Stimulated activated CD4-positive, alpha-beta T cell treated with anti-CD3 and anti-CD28 coated beads, Interleukin-12 subunit alpha, Interleukin-12 subunit beta, amount 100 ng/mL, for 24 hours (primary cell): ENCODE measurements at places on chromosomes 1 and 21.

DNA sequence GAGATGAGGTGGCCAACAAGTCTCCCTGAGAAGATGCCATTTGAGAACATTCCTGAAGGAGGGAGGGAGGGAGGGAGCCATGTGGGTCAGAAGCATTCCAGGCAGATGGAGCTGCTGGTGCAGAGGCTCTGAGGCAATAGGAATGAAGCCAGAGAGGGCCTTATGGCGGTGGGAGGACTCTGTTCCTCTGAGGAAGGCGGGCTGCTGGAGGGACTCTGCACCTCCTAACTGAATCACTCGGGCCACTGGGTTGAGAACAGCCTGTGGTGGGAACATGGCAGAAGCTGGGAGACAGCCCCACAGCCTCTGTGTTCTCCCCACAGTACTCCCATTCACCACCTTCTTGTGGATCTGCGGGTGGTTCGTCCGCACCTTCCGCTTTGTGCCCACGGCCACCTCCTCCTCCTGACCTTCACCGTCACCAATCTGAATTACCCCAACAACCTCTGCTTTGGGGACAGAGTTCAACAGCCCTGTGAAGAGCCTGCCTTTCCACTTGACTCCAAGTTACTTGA is 2.4 kb upstream of the TMEM125 start:
- DNase-seq, result no peak

DNA sequence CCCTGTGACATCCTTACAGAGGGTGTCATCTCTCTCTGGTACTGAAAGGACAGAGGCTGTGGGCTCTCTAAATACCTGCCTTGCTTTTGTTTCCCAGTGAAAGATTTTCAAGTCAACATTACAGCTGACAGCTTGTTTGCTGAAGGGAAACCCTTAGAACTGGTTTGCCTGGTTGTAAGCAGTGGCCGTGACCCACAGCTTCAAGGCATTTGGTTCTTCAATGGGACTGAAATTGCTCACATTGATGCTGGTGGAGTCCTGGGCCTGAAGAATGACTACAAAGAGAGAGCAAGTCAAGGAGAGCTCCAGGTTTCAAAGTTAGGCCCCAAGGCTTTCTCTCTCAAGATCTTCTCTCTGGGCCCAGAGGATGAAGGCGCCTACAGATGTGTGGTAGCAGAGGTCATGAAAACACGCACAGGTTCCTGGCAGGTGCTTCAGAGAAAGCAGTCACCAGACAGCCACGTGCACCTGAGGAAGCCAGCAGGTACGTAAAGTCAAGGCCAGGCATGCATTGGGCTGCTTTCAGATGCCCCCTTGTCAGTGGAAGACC is 11.8 kb downstream of the CD101 start:
- no peak for DNase-seq

DNA sequence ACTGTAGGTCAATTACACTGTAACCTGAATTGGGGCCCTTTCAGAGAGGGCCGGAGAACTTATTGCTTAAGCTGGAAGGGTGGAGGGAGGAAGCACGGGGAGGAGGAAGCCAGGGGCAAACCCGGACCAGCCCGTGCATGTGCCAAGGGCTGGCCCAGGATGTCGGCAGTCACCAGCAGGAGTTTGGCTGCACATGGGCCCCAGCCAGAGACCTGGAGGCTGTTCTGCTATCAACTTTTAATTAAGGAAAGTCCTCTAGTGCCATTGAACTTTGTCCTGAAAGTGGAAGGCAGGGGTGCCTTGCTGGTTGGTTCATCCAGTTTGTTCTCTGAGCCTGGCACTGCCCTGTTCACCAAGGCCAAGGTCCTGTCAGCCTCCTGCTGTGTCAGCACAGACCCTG is 200.8 kb upstream of the VAMP3 start:
- DNase-seq, result no peak

- no peak for DNase-seq
Observed at GRCh38 chr1:160040476-160040875, 8.7 kb upstream of the PIGM start.

DNA sequence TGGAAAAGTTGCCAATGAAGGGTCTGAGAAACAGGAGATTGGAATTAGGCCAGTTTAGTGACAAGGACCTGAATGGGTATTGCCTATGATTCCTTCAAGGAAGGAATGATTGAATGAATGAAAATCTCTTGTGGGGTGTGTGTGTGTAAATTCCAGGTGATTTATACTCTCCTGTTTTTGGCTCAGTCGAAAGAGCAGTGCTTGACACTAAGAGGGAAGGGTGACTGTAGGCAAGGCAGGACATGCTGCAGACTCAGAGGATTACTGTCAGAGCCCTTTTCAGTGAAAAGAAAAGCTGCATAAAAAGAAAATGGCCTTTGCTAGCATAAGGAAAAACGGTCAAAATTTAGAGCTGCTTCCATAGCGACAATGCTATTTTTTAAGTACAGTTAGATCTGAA is 30.1 kb downstream of the C1orf21 start:
- DNase-seq, result no peak

DNA sequence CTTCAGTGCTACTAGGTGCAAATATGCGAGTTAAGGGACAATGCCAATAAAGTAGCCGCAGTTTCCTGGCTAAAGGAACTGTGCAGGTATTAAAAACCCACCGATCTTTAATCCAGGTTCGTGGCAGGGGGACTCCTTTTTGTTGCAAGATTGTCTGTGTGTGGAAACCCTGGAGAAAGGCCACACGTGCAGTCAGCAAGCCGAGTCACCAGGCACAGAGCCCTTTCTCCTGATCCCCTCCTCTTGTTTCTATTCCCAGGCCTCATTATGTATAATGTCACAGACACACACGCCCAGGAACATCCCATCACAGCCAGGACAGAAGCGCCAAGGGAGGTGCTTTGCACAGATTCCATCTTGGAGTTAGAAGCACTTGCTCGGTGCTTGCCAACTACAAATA is 528.9 kb downstream of the KIF26B start:
- DNase-seq, result no peak

- no peak for DNase-seq
Observed at GRCh38 chr1:940107-941014, 16.6 kb downstream of the SAMD11 start.

DNA sequence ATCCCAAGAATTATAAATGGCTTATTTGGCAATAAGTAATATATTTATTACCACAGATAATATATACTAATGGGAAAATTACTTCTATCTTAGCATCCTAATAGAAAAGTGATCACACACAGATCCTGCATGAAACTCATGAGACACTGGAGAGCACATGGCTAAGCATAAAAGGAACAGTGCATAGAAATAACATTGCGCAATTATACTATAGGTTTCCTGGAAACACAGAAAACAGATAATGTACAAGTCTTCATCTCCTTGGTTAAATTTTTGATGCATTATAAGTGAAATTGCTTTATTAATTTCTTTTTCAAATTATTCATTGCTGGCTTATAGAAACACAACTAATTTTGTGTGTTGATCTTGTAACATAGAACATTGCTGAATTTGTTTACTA is 210.4 kb downstream of the USH2A start:
- DNase-seq, result no peak

DNA sequence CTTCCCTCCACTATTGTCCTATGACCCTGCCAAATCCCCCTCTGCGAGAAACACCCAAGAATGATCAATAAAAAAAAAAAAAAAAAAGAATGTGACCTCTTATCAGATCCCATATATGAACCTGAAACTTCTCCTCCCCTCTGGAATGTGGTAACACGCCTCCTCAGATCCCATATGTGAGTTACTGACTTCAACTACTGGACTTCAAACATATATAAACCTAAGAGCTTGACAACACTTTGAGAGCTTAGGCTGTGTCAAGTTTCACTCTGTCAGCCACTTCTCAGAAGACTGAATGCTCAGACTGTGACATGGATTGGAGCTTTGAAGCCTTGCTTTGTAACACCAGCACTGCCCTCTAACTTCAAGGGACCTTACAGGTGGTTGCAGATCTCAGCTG is 148.4 kb downstream of the COP1 start:
- DNase-seq, result no peak

- no peak for DNase-seq
Observed at GRCh38 chr1:19080721-19081120, 124.2 kb upstream of the IFFO2 start.

DNA sequence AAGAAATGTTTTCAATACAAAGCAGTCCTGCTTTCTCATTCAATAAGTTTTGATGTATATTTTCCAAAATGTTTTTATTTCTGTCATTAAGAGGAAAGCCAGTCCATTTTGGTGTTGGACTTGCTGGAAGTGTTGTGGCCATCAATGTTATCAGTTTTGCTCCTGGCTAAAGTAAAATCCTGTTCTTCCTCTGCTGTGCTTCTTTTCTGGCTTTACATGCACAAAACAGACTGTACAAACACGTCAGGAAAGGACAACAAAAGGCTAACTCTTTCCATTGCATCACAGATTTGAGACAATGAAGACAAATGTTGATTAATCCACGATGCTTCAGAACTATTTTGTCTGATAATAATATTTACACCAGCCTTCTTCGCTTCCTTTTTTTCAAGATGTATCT is 735.4 kb downstream of the LTN1 start:
- no peak for DNase-seq

GRCh38 chr1:36973056-36973455 is 61.3 kb downstream of the GRIK3 start:
- DNase-seq, result no peak

DNA sequence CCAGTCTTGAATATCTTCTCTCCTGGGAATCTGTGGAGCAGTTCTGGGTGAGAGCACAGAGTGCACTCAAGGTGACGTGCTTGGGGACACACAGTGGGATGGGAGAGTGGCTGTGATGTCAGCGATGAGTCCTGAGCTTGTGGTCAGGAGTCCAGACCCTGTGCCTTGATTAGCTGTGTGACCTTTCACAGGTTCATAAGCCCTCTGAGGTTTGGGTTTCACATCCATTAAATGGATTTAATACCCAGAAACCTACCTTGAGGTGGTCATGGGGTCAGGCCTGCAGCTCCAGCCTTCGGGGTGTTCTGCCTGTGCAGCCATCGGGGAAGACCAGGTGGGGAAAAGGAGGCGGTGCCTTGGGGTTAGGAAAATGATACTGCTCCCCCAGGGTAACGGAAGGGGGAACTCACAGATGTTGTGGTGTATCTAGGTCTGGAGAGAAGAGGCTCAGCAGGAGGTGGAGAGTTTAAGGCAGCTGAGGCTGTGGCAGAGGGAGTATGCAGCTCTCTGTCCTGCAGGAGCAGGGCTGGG is 38.5 kb upstream of the ETV3 start:
- no peak for DNase-seq
